ENCODE measurements at places on chromosomes 6 and 20. TPM values are rescaled to one million over a fixed set of nuclear protein-coding genes. Genes with fewer than 3 reads are reported as not detected.

GHRH gene
- polyA plus RNA-seq = not detected

LAMA4 gene
- polyA plus RNA-seq = not detected

HCRTR2 gene
- not detected for polyA plus RNA-seq

RBM24 gene
- polyA plus RNA-seq = not detected

RCAN2 gene
- not detected for polyA plus RNA-seq

TMC2 gene
- polyA plus RNA-seq = not detected

C20orf141 gene
- polyA plus RNA-seq = not detected

GSTA1 gene
- not detected for polyA plus RNA-seq

KIF6 gene
- not detected for polyA plus RNA-seq

TTK gene
- 0.50 TPM for polyA plus RNA-seq

SYTL3 gene
- 1.8 TPM for polyA plus RNA-seq

NOX3 gene
- not detected for polyA plus RNA-seq
